Subcutaneous preadipocyte (primary cell): ENCODE measurements at places on chromosomes 3 and 15. TPM values are rescaled to one million over a fixed set of nuclear protein-coding genes. Genes with fewer than 3 reads are reported as not detected.

The CADM2 gene
- under 0.01 TPM in 1 of 2 replicates, not detected in the other for total RNA-seq

The PSMA4 gene
- total RNA-seq = 180 and 183 TPM in 2 replicates

The CSPG5 gene
- 0.20 and 0.37 TPM in 2 replicates for total RNA-seq

The WDR82 gene
- 43.0 and 57.3 TPM in 2 replicates for total RNA-seq

The STRIT1 gene
- total RNA-seq = not detected in 2 replicates

The STRC gene
- 0.73 TPM in 1 of 2 replicates, not detected in the other for total RNA-seq

The NPAP1 gene
- total RNA-seq = not detected in 2 replicates

The MLH1 gene
- 51.1 and 67.8 TPM in 2 replicates for total RNA-seq

The CSPG4 gene
- 14.3 and 62.6 TPM in 2 replicates for total RNA-seq

The SOX2 gene
- not detected in 2 replicates for total RNA-seq

The KNG1 gene
- total RNA-seq = not detected in 2 replicates

The AP3B2 gene
- total RNA-seq = under 0.01 TPM in 2 replicates

The NANOGP8 gene
- total RNA-seq = 0.39 and 0.73 TPM in 2 replicates

The SPATA12 gene
- total RNA-seq = not detected in 2 replicates

The GOLGA6L6 gene
- not detected in 2 replicates for total RNA-seq
